CD8-positive, alpha-beta memory T cell (primary cell): ENCODE measurements at places on chromosomes 4 and X. TPM values are rescaled to one million over a fixed set of nuclear protein-coding genes. Genes with fewer than 3 reads are reported as not detected.
A peak's percentile ranks its signal among the peaks of the same experiment; 100 is the strongest.

The ZNF157 gene
- total RNA-seq: 0.60 TPM

GRCh38 chrX:79096145-79096556, 48.3 kb upstream of the GPR174 start:
- H3K36me3 ChIP-seq: no peaks in the 10 kb centered on the region
- no peak overlapping the region for H3K27ac ChIP-seq
- H3K4me1 ChIP-seq: peaks cover 40% of the 10 kb centered on the region
- peak; percentile 31 for DNase-seq
- no peaks in the 10 kb centered on the region for H3K27me3 ChIP-seq

The MAGEA9 gene
- not detected for total RNA-seq

DNA sequence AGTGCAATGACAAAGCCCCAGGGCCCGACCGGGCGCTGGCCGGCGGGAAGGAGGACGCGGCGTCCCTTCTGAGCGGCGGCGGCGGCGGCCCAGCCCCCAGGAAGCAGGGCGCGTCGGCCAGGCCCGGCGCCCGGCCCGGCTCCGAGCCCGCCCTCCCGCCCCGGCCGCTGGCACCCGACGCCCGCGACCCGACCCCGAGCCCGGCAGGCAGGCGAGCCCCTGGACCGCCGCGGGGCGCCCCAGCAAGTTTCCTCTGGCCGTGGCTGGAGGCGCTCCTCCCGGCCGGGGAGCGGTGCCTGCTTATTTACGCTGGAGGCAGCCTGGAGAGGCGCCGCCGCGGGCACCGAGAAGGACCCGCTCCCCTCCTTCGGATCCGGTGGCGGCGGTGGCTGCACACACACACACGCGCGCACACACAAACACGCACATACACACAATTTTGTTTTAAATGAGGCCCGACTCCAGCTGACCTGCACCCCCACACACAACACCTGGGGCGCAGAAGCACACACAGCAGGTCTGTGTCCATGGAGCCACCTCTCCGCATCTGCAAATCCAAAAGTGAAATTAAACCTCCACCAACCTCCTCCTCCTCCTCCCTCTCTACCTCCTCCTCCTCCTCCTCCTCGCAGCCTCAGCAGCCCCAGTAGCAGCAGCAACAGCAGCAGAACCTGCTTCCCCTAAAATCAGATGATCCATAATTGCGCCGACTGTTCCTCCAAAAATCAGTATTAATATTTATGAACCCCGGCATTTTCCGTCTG, 669 bp downstream of the IRF2 start:
- DNase-seq: peak; percentile 70
- H3K36me3 ChIP-seq: no peaks in the 10 kb centered on the region
- H3K27ac ChIP-seq: peak overlapping the region; percentile 94
- H3K27me3 ChIP-seq: no peaks in the 10 kb centered on the region

- H3K4me1 ChIP-seq: no peaks in the 10 kb centered on the region
- no peaks in the 10 kb centered on the region for H3K36me3 ChIP-seq
- H3K27me3 ChIP-seq: no peaks in the 10 kb centered on the region
- no peak overlapping the region for H3K27ac ChIP-seq
- no peak overlapping the region for H3K4me3 ChIP-seq
Measured at GRCh38 chrX:13845721-13846378, 29.0 kb upstream of the GPM6B start.

GRCh38 chr4:13399257-13399656, 84.9 kb downstream of the RAB28 start:
- H3K36me3 ChIP-seq: no peaks in the 10 kb centered on the region

DNA sequence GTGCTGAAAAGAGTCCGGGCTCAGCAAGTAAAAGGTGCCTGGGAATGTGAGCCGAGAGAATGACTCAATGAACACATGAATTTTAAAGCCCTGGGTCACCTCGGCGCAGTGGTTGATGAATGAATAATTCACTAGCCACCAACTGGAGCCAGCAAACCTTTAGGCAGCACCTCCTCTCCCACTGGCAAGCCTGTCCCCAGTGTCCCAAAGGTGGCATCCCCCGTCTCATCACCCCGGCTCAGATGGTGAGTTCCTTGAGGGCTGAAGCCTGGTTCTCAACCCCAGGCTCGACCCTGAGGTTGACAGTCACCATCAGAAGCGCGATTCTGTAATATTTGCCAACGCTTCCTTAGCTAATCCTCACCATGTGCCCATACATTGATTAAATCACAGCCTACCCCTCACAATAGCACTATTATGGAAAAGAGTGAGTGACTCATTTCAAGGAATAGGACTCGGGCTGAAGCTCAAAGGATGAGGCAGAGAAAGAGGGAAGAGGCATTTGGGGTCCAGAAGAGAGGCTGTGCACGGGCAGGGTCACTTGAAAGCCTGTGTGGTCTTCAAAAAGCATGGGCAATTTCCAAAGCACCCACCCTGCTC, 2.7 kb upstream of the CCNQ start:
- DNase-seq: no peak
- H3K27me3 ChIP-seq: no peaks in the 10 kb centered on the region
- peaks cover 23% of the 10 kb centered on the region for H3K4me1 ChIP-seq
- H3K27ac ChIP-seq: no peak overlapping the region

DNA sequence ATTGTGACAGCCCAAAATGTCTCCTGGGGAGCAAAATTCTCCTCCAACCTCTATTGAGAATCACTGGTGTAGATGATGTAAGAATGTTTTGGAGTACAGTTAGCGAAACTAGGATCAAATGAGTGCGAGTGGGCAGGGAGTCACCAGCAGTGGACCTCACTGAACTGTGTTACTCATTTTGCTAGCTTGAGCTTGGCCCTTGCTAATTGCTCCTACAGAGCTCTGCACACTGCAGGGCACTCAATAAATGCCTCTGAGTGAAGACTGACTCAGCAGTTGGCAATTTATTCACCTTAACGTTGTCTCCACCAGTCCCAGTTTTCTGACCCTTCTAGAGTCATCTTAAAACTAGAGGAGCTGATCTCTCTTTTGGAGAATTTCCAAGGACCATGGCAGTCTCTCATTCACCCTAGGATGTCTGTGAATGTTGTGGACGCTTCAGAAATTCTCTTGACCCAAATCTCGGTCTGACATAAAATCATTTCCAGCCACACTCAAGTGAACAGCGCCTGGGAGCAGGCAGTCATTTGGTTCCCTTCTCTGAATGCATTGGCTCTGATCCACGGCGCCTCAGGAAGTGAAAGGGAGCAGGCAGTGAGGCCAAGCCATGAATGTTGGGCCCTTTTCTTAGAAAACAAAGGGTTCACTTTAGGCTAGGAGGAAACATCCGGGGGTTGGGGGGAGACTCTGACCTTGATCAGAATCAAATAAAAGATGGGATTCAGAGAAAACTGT, 148.1 kb downstream of the NWD2 start:
- DNase-seq: no peak
- H3K27ac ChIP-seq: no peak overlapping the region
- H3K27me3 ChIP-seq: no peaks in the 10 kb centered on the region
- no peak overlapping the region for H3K4me3 ChIP-seq

The RGN gene
- total RNA-seq: not detected

The MAGEA9B gene
- not detected for total RNA-seq

GRCh38 chr4:127788517-127788916, 6.4 kb downstream of the HSPA4L start:
- H3K27me3 ChIP-seq: peaks cover 2% of the 10 kb centered on the region
- H3K4me3 ChIP-seq: no peak overlapping the region
- H3K27ac ChIP-seq: no peak overlapping the region
- H3K36me3 ChIP-seq: no peaks in the 10 kb centered on the region

- peaks cover 4% of the 10 kb centered on the region for H3K27me3 ChIP-seq
- H3K4me1 ChIP-seq: peaks cover 15% of the 10 kb centered on the region
- no peak within 1 kb of the TSS for H3K27ac ChIP-seq
- H3K4me3 ChIP-seq: peak within 1 kb of the TSS; percentile 68
Measured at GRCh38 chr4:151408630-151409469, at the start of gene FHIP1A. TSS of gene FHIP1A (plus strand) at chr4:151409176. CDS start at chr4:151566260, 157,084 bp downstream.

The FABP2 gene
- total RNA-seq: not detected

DNA sequence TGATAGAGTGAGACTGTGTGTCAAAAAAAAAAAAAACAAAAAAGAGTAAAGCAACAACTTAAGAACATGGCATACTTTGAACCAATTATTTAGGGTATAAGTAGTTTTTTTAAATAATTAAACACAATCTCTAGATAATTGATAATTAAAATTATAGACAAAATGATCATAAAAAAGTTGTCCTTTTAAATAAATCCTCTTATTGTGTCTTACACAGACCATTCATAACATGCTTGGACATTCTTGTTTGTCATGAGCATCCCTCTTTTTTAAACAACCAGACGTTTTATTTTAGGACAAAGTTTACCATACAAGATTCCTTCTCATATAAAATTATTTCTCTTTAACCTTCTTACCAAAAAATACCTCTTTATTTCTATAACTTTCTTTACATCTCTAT, 35.1 kb downstream of the SPCS3 start:
- no peaks in the 10 kb centered on the region for H3K4me1 ChIP-seq
- no peak overlapping the region for H3K27ac ChIP-seq
- no peaks in the 10 kb centered on the region for H3K36me3 ChIP-seq
- H3K4me3 ChIP-seq: no peak overlapping the region
- no peaks in the 10 kb centered on the region for H3K27me3 ChIP-seq
- DNase-seq: no peak

DNA sequence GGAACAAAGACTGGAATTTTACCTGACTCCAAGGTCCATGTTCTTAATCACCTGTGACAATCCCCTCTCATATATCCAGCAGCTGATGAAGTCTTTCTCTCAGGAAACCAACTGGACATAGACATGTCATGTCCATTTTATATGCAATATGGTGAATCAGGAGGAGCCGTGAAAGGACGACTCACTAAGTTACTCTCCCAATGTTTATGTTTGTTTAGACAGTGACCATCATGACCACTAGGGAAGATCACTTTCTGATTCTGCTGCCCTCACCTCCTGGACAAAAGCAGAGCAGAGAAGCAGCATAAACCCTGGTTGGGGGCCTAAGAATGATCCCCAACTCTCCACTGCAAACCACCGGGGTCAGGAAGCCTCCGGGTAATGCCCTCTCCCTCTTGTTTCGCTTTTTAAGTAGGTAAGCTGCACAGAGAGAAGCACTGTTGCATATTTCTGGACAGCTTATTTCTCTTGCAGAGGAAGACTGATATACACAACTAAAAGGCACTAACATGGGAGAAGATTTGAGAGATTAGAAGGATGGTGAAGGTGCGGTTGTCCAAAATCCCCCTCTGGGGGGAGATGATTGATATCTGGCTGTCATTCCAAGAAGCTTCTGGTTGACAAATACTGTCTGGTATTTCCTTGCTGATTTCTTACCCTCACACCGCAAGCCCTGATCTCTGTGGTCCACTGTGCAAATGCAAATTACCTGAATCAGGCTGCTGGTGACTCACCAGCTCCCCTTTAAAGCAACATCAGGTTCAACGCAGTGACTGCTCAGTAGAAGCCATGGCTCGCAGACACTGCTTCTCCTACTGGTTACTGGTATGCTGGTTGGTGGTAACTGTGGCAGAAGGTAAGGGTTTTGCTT, at the start of gene ODAPH:
ODAPH (plus strand) TSS at position 773 of the 871 bp plus-strand sequence; CDS start at position 790, 17 bp downstream.
- no peaks in the 10 kb centered on the region for H3K36me3 ChIP-seq
- DNase-seq: peak; percentile 1
- H3K27ac ChIP-seq: no peak within 1 kb of the TSS
- no peak within 1 kb of the TSS for H3K4me3 ChIP-seq
- H3K4me1 ChIP-seq: no peaks in the 10 kb centered on the region

- no peaks in the 10 kb centered on the region for H3K4me1 ChIP-seq
- no peaks in the 10 kb centered on the region for H3K27me3 ChIP-seq
- H3K36me3 ChIP-seq: no peaks in the 10 kb centered on the region
- no peak for DNase-seq
- no peak overlapping the region for H3K4me3 ChIP-seq
- no peak overlapping the region for H3K27ac ChIP-seq
Measured at GRCh38 chrX:130118441-130119311, 8.4 kb upstream of the ELF4 start.

The SERTM2 gene
- total RNA-seq: not detected

DNA sequence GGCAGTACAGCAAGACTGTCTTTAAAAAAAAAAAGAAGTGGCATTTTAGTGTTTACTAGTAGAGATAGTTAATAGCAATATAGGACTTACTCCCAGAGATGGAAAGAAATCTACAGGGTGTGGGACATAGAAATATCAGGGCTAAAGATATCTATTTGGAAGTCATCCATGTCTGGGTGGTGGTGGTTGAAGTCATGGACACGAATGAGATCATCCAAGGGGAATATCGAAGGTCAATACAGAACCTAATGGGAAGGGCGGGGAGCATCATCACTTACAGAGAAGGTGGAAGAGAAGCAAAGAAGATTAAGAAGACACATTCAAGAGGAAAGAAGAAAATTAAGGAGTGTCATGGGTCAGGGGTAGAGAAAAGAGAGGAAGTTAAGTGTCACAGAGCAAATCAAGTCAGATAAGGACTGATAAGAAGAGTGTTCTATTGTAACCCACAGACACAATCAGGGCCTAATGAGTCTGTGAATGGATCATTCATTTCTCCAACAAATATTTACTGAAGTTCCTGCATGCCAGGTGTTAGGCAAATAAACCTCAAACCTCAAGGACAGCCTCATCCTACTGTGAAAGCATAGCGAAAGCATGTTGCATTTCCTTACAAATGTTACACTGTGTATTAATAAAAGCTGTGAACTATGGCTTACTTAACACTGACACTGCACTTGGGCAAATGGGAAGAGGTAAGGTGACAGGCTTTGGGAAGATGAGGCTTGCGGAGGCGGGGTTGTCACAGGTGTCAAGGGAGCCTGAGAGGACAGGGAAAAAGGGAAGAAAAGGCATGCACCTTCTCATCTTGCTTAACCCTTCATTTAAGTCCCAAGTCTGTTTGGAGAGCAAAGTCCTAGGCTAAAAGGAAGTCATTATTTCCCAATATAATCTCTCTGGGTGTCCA, 65.3 kb downstream of the ELOVL6 start:
- no peak overlapping the region for H3K27ac ChIP-seq
- no peaks in the 10 kb centered on the region for H3K27me3 ChIP-seq
- no peak for DNase-seq
- H3K36me3 ChIP-seq: no peaks in the 10 kb centered on the region
- H3K4me3 ChIP-seq: no peak overlapping the region
- no peaks in the 10 kb centered on the region for H3K4me1 ChIP-seq

DNA sequence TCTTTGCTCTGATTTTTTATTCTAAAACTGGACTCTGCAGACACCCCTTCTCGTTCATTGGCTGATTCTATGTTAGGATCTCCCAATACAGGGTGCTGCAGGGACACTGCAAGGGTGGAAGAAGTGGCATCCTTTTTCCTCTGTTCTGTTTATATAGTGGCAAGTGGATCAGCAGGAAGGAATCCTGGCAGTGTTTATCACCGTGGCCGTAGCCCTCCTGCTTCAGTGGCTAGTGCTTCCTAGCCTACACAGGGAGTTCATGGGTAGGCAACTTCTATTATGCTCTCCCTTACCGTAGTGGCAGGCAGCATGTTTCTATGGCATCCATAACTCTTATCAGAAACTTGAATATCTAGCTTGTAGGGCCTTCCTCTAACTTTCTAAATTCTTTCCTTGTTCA, 6.4 kb upstream of the AP1AR start:
- DNase-seq: no peak
- H3K36me3 ChIP-seq: no peaks in the 10 kb centered on the region
- peaks cover 2% of the 10 kb centered on the region for H3K4me1 ChIP-seq
- H3K27ac ChIP-seq: no peak overlapping the region

The NHSL2 gene
- 0.51 TPM for total RNA-seq

GRCh38 chrX:68703369-68703768, 55.9 kb downstream of the STARD8 start:
- no peaks in the 10 kb centered on the region for H3K27me3 ChIP-seq
- no peaks in the 10 kb centered on the region for H3K36me3 ChIP-seq
- no peak overlapping the region for H3K27ac ChIP-seq
- DNase-seq: no peak
- H3K4me3 ChIP-seq: no peak overlapping the region
